ENCODE measurements at places on chromosomes 6 and 20.

DNA sequence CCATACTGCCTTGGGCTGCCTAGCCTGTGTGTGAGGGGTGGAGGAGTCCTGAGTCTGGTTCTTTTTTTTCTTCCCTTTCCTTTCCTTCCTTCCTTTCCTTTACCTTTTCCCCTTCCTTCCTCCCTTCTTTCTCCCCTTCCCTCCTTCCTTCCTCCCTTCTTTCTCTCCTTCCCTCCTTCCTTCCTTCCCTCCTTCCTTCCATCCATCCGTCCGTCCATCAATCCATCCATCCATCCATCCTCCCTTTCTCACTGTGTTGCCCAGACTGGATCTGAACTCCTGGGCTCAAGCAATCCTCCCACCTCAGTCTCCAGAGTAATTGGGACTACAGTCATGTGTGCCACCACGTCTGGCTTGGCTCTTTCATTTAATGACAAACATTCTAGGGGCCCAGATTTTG, 750.7 kb upstream of the CHD6 start:
- no peak for DNase-seq

- no peak for DNase-seq
These were observed 360.4 kb downstream of the ESR1 start for GRCh38 chr6:152167641-152168603.

DNA sequence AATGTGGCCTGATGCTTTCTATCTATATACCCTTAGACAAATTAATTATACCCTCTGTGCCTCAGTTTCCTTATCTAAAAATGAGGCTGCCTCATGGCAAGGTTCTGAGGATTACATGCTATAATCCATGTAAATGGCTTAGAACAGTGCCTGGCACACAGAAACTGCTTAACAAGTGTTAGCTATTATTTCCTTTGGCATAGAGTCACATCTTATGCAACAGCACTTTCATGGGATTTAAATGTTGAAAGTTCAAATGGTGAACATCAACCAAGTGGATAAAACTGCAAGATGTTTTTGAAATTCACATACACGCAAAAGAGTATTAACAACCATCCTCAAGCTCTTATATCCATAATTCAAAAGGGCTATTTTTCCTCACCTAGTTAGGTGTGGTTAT, 202.8 kb upstream of the JAG1 start:
- no peak for DNase-seq

DNA sequence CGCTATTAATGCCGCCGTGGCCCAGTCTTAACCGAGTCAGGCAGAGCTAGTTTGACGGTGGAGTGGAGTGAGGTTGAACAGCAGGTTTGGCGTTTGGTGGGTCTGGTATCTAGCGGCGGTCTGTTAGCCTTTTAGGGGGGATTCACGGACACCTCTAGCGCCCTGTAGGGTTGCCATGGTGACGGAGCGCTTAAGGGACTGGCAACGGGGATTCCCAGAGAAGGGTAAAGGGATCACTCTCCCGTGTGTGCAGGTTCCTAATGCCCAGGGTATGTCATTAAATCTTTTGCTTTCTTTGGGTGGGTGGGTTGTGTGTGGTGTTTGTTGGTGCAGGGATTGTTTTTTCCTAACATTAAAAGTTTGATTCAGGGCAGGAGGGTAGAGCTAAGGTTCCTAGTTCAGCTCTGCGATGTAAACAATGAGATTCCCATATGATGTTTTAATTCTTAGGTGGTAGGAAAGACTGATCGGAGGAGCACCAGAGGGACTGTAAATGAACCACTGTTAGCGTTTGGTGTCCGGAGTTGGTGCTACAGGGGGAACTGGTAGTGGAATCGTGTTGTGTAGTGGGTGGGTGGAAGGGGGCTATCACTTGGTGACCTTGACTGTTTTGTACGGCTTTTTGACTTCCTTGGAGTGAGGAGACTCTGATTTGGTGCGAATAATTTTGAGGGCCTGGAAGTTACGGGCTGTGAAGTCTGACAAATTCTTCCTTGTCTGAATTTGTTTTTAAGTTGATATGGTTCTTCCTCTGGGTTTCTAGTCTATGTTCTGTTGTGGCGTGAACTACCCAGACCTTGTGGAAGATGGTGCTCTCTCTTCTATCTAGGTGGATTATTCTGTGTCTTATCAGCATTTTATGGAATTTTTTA, 5.0 kb downstream of the BRD2 start:
- peak; percentile 72 for DNase-seq

DNA sequence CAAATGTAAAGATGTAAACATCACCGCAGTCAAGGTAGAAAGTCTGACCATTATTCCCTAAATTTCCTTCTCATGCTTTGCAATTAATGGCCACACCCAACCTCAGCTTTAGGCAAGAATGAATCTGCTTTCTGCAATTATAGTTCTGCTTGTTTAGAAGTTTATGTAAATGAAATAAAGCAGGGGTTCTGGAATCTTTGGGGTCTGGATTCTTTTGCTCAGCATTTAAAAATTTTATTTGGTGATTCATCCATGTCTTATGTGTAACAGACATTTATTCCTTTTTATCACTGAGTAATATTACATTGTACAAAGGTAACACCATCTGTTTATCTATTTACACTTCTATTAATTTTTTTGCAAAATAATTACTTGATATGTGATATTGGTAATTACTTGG, 613.6 kb downstream of the UTRN start:
- no peak for DNase-seq

- no peak for DNase-seq
These were observed 169.5 kb upstream of the LAMA2 start for GRCh38 chr6:128713461-128713860.

GRCh38 chr6:25542984-25543910, 108.8 kb upstream of the SCGN start:
- DNase-seq, result no peak

- no peak for DNase-seq
These were observed 339.2 kb upstream of the JAG1 start for GRCh38 chr20:11012975-11013374.

DNA sequence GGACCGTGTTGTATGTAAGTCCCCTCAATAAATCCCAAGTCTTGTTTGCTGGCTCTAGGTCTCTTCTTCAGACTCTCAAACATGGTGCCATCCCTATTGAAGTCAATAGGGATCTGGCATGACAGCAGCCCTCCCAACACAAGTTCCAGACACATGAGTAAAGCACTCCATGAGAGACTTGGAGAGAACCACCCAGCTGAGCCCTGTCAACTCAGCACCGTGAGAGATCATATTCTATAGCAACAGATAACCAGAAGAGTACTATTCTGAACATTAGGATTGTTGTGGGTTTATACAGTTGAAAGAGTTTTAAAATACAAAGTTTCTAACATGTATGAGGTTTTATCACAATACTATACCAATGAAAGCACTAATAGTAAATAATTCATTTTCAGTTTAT, 23.5 kb downstream of the TMEM14A start:
- no peak for DNase-seq

DNA sequence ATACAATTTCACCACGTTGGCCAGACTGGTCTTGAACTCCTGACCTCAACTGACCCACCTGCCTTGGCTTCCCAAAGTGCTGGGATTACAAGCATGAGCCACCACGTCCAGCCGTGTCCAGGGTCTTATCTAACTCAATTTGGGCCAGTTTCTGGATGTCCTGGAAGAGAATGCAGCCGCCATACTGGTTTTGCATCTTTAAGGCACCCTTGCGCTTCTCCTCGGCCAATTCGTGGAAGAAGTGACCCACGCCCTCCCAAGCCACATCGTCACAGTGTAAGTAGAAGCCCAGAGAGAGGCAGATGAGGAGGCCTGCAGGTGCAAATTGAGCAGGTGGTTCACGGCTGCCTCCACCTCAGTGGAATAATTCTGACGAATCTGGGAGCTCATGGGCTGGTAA, 3.7 kb upstream of the ZNF335 start:
- DNase-seq, result no peak

DNA sequence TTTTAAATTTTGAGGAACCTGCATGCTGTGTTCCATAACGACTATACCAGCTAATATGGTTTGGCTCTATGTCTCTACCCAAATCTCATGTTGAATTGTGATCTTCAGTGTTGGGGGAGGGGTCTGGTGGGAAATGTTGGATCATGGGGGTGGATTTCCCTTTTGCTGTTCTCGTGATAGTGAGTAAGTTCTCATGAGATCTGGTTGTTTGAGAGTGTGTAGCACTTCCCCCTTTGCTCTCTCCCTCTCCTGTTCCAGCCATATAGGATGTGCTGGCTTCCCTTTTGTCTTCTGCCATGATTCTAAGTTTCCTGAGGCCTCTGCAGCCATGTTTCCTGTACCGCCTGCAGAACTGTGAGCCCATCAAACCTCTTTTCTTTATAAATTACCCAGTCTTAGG, 61.8 kb upstream of the NEDD9 start:
- DNase-seq, result no peak

- no peak for DNase-seq
These were observed 148.7 kb downstream of the PRL start for GRCh38 chr6:22147921-22148776.

GRCh38 chr6:45441851-45442453, 64.2 kb upstream of the SUPT3H start:
- DNase-seq, result peak; percentile 15

DNA sequence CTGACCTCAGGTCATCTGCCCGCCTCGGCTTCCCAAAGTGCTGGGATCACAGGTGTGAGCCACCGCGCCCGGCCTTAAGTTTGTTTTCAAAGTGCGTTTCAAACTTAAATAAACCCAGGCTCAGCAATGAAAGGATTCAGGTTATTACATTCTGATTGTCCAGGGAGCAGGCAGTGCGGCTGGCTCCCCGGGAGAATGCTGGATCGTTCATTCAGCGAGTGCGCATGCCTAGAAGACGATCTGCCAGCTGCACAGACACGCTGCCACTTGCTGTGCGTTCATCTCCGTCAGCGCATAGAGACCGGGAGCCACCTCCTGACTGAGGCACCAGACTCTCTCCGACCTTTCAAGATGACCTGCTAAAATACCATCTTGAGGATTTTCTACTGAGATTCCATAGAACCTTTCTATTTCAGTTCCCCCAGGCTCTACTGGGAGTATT, 163.9 kb upstream of the ZNF217 start:
- no peak for DNase-seq

GRCh38 chr6:127383988-127384387, 40.6 kb upstream of the ECHDC1 start:
- no peak for DNase-seq

DNA sequence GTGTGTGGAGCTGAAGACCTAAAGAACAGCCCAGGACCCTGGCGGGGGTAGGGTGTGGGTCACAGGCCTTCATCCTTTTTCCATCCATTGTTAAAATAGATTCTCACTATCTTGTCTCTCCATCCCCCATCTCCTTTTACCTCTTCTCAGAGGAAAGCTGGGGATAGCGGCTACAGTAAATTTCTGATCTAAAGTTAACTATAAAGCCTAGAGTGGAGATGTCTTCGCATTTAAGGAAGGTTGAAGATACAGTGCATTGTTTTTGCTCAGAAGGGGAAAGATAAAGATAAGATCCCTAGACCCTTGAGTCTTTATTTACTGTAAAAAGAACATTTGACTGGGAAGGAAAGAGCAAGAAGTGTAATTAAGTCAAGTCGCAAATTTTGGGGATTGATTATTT, 8.6 kb downstream of the FOXA2 start:
- no peak for DNase-seq

DNA sequence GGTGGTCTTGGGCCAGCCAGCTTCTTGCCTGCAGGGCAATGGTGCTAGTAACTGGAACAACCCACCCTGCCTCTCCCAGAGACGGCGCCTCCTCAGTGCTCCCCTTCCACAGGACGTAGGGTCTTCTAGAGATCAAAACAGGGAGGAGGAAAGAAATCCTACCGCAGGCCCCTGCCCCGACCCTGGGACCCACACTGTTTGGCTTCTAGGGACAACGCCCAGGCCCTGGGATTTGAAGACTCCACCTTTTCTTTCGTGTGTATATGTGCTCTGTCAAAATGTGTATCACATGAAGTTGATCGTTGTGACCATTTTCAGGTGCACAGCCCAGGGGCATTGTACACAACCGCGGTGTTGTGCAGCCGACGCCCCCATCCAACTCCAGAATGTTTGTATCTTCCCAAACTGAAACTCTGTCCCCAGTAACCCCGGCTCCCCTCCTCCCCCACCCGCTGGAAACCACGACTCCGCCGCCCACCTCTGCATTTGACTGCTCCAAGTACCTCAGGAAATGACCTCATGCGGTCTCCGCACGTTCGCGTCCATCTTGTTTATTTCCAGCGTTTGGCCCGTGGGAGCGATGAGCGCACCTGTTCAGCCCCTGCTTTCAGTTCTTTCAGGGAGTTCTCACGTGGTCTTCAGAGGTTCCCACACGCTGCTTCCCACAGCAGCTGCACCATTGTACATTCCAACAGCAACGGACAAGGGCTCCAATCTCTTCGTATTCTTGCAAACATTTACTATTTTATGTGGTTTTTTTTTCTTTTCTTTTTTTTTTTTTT, 3.4 kb upstream of the BHLHE23 start:
- peak; percentile 81 for DNase-seq

GRCh38 chr6:33994472-33995308, 151.2 kb downstream of the GRM4 start:
- DNase-seq, result no peak

- no peak for DNase-seq
These were observed 64.4 kb downstream of the TMEM242 start for GRCh38 chr6:157258878-157259277.

GRCh38 chr6:134535831-134536230, 217.9 kb upstream of the SGK1 start:
- DNase-seq, result no peak

- no peak for DNase-seq
These were observed 52.2 kb downstream of the TOP1 start for GRCh38 chr20:41080866-41081265.
